ENCODE measurements at places on chromosomes 3 and 15.

GRCh38 chr3:34808287-34808686, 831.0 kb upstream of the ARPP21 start:
- no peak for DNase-seq

DNA sequence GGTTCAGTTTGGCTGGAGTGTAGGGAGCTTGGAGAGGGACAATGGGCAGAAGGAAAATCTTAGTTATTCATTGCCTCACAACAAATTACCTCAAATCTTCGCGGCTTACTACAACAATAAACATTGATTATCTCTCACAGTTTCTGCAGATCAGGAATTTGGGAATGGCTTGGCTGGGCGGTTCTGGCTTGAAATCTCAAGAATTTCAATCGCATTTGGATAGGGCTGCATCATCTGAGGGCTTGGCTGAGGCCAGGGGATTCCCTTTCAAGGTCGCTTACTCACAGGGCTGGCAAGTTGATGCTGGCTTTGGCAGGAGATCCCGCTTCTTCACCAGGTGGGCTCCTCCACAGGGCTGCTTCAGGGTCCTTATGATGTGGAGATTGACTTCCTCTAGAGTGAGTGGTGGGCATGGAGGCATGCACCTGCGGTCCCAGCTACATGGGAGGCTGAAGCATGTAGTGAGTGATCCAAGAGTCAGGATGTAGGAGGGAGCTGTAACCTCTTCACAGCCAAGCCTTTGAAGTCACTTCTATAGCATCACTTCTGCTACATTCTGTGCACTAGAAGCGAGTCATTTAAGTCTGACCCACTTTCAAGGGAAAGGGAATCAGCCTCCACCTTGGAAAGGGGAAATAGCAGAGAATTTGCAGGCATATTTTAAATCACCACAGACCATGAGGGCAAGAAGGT, 63.1 kb downstream of the CDC25A start:
- DNase-seq: no peak

GRCh38 chr3:71127844-71128243, 455.7 kb downstream of the FOXP1 start:
- DNase-seq: no peak

GRCh38 chr3:13420045-13420830, at the start of gene NUP210:
Gene NUP210 (minus strand): TSS chr3:13420322. CDS start chr3:13420226, 96 bp downstream.
- no peak for DNase-seq

DNA sequence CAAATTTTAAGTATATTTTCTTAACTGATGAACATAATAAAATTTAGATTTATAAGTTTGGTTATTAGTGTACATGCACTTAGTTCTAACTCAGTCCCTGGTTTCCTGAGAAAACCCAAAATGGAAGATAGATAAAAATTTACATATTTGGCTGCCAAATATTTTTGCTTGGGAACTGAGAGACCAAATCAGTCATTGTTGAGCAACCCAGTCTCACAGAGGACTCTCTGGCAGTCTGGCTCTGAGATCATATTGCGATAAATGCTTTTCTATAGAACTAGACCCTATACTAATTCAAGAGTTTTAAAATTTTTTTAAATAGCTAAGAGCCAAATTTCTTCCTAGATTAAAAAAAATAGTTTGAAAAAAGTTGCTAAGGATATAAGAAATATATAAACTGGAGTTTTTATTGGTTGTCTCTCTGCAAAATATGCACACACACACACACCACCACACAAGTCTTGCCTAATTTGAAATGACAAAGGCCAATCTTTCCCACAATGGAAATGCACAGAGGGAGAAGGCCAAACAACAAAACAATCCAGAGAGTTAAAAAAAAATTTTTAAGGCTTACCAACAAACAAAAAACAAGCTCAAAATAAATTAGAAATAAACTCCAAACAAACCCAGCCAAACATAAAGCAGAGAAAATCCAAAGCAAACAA, 259.5 kb downstream of the MECOM start:
- no peak for DNase-seq

- no peak for DNase-seq
Measured at GRCh38 chr3:144770915-144771351, 799.3 kb downstream of the DIPK2A start.

DNA sequence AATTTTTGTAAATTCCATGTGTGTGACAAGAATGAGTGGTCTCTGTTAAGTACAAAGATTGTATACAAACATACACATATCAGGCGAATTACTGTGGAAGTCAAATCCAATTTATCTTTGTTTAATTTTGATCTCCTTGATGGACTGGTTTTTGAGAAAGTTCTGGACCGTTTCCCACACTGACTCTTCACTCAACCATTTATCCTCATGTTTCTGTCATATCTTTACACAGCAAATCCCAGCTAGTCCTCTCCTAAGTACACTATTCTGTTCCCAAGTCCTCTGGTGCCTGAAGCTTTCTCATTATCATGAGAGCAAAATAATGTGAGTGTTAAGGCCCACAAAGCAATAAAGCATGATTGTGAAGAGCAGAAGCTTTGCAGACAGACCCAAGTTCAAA, 189.9 kb downstream of the WNT5A start:
- no peak for DNase-seq

GRCh38 chr3:21662403-21662802, 88.6 kb downstream of the ZNF385D start:
- no peak for DNase-seq

DNA sequence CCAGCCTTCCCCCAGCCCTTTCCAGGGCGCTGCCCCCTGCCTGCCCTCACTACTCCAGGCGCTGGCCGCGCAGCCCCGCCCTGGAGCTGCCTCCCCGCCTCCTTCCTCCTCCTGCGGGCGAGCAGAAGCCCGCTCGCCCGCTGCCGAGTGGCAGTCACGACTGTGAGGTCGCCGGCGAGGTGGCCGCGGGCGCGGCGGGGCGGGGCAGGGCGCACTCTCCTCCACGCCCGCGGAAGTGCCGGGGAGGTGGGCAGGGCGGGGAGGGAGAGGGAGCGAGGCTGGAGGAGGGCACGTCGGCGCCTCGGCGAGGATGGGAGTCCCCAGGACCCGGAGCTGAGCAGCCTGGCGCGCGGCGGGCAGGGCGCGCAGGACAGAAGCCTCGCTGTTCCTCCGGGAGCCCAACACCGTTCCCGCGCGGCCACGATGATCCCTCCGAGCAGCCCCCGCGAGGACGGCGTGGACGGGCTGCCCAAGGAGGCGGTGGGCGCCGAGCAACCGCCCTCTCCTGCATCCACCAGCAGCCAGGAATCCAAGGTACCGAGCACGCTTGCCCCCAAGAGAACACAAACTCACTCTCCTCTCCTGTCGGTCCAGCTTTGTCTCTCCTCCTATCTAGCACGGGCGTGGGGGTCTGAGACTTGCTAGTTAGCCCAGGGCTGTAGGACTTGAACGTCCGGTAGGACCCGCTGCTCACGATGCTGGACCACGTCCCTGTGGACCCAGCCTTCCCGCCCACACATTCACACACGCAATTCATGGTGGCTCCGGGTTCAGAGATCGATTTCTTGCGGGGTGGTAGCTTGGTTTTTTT, at the start of gene STAC:
Gene STAC, plus strand, starts transcription at position 284 of the 811 bp plus-strand sequence. Its CDS starts 140 bp downstream, at position 424.
- no peak for DNase-seq

DNA sequence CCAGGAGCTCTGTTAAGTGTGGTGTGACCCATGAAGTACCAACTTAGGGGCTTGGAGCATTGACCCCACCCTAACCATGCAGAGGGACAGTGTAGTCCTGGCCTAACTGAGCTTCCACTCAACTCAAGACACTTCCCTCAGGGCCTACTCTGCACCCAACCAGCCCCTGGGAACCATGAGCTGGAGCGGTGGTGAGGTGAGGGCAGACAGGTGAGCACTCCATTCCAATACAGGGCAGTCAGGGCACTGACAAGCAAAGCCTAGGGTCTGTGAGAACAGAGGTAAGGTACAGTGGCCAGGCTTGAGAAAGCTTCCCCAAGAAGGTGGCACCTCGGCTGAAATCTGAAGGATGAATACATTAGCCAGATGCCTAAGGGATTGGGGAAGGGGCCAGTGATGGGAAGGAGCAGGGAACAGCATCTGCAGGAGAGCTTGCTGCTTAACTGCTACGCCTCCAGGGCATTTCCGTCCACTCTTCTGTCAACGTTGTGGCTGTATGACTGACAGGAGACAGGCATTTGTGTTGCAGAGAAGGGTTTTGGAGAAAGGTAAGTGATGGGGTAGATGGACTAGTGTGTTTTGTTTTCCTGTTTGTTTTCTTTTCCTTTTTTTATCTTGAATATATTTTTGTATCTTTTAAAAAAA, 243.5 kb upstream of the TRIM42 start:
- no peak for DNase-seq

DNA sequence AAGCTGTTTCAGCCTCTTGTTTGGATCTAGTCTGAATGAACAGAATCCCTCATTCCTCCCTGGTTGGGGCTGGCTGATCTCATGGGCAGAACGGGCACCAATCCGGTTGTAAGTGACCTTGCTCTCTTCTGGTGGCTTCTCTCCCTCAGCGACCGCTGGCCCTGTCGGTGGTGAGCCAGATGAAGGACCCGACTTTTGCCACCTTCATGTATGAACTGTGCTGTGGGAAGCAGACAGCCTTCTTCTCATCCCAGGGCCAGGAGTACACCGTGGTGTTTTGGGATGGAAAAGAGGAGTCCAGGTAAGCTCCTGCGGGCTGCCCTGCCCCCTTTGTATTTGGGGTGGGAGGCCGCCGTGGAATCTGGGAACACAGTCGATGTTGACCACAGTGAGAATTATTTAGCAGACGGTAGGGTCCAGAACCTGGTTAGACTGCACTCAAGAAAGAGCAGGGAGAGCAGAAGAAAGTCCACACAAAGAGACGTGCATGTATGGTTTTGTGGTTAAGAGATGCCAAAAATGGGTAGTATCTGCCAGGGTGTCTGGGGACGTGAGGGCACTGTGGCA, 138.8 kb downstream of the LRRK1 start:
- DNase-seq: no peak

GRCh38 chr3:42683875-42684598, 1.3 kb upstream of the KLHL40 start:
- DNase-seq: no peak

- DNase-seq: no peak
Measured at GRCh38 chr15:98796685-98797357, 148.5 kb downstream of the IGF1R start.

- DNase-seq: no peak
Measured at GRCh38 chr3:10599444-10599843, 94.1 kb upstream of the ATP2B2 start.

GRCh38 chr15:61226361-61227256, 2.5 kb downstream of the RORA start:
- DNase-seq: no peak

DNA sequence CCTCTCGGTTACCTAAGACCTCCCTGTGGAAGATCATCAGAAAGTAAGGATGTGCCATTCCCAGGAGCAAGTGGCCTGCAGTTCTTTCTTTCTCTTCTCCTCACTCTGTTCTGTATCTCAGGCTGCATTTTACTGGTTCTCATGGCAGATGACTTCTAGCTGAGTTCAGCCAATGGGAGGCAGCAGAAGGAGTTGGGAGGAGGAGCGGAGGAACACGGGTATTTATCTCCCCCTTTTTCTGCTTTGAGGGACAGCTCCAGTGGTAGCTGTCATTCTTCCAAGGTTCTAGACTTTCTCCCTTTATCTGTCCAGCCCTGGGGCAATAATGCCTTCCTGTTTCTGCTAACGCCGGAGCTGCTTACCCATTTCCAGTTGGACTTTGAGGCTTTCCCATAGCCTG, 339.9 kb downstream of the NR2F2 start:
- DNase-seq: no peak

Data from activated naive CD4-positive, alpha-beta T cell (primary cell).